SK-N-SH (cell line): ENCODE measurements at places on chromosomes 6 and 20. TPM values are rescaled to one million over a fixed set of nuclear protein-coding genes. Genes with fewer than 3 reads are reported as not detected.

DNA sequence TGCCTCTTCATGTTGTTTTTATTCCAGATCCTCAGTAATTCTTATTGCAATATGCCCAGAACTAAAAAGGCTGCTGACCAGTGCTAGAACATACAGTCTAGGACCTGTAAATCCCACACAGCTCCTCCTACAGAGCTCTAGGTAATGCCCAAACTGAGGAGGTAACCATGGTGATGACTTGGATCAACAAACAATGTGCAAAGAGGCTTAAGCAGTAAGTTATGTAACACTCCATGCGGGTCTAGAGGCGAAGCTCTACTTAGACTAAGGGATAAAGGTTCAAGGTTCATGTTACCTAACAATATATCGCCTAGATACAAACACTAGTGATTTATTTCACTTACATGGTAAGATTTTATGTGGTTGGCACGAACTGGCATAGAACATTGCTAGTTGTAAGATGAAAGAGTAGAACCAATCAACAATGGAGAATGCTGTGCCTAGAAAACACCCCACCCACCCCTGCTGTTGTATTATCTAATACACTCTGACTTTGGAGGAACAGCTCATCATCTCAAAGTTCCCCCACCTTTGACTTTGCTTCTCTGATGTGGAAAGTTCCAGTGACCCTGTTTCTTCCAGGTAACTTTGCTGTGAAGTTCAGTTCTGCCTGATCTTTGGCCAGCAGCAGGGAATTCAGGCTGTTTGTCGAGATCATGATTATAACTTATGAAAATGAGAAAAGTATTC is 242.4 kb downstream of the ALDH8A1 start:
- H3K36me3 ChIP-seq: no peaks in the 10 kb centered on the region
- H3K27me3 ChIP-seq: no peaks in the 10 kb centered on the region
- no peak overlapping the region for H3K4me3 ChIP-seq
- H3K4me1 ChIP-seq: peaks cover 2% of the 10 kb centered on the region
- no peak for DNase-seq

GRCh38 chr6:159092631-159093030 is 47.8 kb upstream of the TAGAP start:
- no peak overlapping the region for H3K27ac ChIP-seq
- DNase-seq: no peak
- no peaks in the 10 kb centered on the region for H3K36me3 ChIP-seq
- H3K27me3 ChIP-seq: no peaks in the 10 kb centered on the region; the same call in 1 of the 2 replicates
- no peak overlapping the region for H3K4me3 ChIP-seq

- no peak overlapping the region for H3K27ac ChIP-seq
- peaks cover 8% of the 10 kb centered on the region for H3K36me3 ChIP-seq
- no peaks in the 10 kb centered on the region for H3K4me1 ChIP-seq
- H3K4me3 ChIP-seq: no peak overlapping the region
- DNase-seq: no peak
These were observed 47.2 kb downstream of the RRBP1 start for GRCh38 chr20:17634661-17635331.

DNA sequence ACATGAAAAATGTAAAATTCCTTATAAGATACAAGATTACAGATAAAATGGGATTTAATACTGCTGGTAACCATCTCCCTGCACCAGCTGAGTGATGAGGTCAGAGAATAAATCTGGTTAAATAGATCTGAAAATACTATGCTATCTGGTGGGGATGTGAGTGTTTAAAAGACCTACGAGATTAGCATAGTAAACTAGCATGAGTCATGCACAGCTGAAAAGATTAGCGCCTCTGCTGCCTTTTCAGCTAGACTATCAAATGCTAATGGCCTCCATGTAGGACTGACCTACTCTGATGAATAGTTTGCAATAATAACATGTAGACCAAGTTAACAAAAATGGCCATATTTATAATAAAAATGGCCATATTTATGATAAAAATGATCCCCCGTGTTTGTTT is 553.3 kb downstream of the C6orf118 start:
- no peak overlapping the region for H3K4me3 ChIP-seq
- no peaks in the 10 kb centered on the region for H3K27me3 ChIP-seq
- DNase-seq: no peak
- no peaks in the 10 kb centered on the region for H3K36me3 ChIP-seq
- H3K27ac ChIP-seq: no peak overlapping the region

ANKRD66 gene
- not detected in 2 replicates for polyA plus RNA-seq

DNA sequence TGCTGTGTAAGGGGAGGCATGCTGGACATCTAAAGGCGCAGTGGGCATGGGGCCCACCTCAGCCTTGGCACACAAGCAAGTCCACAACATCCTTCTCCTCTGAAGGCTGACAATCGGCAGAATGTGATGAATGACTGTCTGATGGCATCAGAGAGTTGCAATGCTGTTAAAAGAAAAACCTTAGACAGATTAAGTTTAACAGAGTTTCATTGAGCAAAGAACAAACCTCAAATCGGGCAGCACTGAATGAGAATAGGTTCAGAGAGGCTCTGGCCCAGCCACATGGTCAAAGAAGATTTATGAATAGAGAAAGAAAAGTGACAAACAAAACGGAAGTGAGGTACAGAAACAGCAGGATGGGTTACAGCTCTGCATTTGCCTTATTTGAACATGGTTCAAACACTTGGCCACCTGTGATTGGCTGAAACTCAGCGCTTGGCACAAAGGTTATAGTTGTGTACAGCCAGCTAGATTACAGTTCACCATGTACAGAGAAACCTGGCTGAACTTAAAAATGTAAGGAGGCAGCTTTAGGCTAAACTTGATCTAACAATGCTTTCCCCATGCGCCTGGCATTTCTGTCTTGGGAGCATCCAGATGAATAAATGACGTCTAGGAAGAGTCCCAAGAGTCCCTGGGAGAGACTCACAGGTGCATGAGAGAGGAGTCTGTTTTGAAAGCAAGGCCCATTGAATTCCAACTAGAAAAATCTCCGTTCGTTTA is 98.3 kb upstream of the IYD start:
- no peak overlapping the region for H3K27ac ChIP-seq
- H3K4me3 ChIP-seq: no peak overlapping the region
- H3K27me3 ChIP-seq: no peaks in the 10 kb centered on the region
- DNase-seq: no peak
- no peaks in the 10 kb centered on the region for H3K36me3 ChIP-seq

DNA sequence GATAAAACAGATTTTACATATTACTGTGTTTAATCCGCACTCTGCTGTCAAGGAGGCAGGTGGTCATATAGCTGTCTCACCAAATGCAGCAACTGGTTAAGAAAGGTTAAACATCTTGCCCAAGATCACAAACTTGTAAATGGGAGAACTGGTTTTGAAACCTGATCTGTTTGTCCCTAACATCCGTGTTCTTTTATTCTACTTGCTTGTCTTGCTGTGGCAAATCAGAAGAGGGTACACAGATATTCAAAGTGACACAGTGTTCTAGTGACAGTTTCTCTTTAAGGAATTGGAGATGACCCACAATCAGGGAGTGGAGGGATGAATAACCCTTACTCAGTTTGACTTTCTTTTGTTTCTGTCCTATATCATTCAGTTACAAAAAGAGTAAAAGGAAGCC is 83.0 kb upstream of the SGK1 start:
- no peak for DNase-seq
- H3K27ac ChIP-seq: no peak overlapping the region
- no peaks in the 10 kb centered on the region for H3K27me3 ChIP-seq
- no peaks in the 10 kb centered on the region for H3K36me3 ChIP-seq

RBM12 gene
- polyA plus RNA-seq: 41.9 and 56.7 TPM in 2 replicates

GRCh38 chr6:34074064-34074742 is 71.7 kb downstream of the GRM4 start:
- H3K36me3 ChIP-seq: no peaks in the 10 kb centered on the region
- H3K4me1 ChIP-seq: no peaks in the 10 kb centered on the region
- no peak for DNase-seq
- no peak overlapping the region for H3K27ac ChIP-seq
- H3K27me3 ChIP-seq: no peaks in the 10 kb centered on the region; the same call in none of the 2 replicates

DNA sequence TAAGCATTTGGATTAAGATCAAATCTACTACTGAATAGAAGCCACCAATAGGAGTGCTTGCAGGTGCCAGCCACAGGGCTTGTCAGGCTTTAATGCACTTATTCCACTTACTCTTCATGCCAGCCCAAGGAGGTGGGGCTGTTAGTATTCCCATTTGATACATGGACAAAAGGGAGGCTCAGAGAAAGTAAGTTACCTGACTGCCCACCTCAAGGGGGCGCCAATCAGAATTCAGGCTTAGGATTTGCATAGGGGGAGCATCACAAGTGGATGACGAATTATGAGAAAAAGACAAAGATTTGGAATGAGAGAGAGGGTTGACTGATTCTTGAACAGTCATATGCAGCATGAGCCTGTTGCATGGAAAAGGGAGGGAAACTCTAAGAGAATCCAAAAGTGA is 188.4 kb upstream of the TSHZ2 start:
- H3K4me1 ChIP-seq: no peaks in the 10 kb centered on the region
- no peak for DNase-seq
- no peak overlapping the region for H3K4me3 ChIP-seq
- H3K27ac ChIP-seq: no peak overlapping the region
- H3K36me3 ChIP-seq: no peaks in the 10 kb centered on the region

GFOD1 gene
- polyA plus RNA-seq: 1.6 and 2.0 TPM in 2 replicates

AHCY gene
- 196 and 215 TPM in 2 replicates for polyA plus RNA-seq

CCNC gene
- polyA plus RNA-seq: 16.0 and 21.8 TPM in 2 replicates

OPN5 gene
- polyA plus RNA-seq: not detected in 2 replicates

ZFP57 gene
- polyA plus RNA-seq: not detected in 2 replicates

ROS1 gene
- 1.8 and 2.0 TPM in 2 replicates for polyA plus RNA-seq

GRCh38 chr6:2222275-2222842 is 23.0 kb downstream of the GMDS start:
- no peak overlapping the region for H3K27ac ChIP-seq
- no peaks in the 10 kb centered on the region for H3K4me1 ChIP-seq
- no peaks in the 10 kb centered on the region for H3K36me3 ChIP-seq
- no peak for DNase-seq
- no peaks in the 10 kb centered on the region for H3K27me3 ChIP-seq

MYO6 gene
- 6.2 and 7.7 TPM in 2 replicates for polyA plus RNA-seq

DNA sequence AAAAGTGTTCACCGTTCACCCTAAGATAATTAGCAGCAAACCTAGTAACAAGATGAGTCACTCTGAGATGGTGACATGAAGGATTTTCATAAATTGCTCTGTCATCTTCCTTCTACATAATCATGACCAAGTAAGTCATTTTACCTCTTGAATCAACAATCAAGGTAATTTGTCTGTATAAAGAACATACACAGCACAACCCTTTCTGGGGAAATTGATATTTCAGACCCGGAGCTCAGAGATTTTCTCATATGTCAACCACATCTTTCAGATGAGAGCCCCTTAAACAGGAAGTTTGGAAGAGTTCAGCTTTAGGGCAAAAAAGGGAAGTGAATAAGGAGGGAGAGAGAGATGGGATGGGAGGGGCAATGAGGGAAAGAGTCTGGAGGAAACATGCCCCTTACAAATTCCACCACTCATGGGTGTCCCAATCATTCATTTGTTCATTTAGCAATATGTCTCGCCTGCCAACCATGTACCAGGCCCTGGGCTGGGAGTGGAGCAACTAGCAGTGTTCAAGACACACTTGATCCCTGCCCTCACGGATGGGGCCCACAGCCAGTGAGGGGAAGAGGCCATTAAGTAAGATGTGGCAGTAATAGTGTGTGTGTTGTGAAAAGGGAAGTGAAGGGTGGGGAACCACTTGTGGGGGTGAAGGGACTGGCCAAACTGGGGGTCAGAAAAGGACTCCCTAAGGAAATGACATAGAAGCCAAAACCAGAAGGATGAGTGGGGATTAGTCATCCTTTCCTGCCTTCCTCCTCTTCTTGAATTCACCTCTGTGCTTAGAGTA is 190.9 kb downstream of the MAFB start:
- no peaks in the 10 kb centered on the region for H3K4me1 ChIP-seq
- no peak for DNase-seq
- no peak overlapping the region for H3K4me3 ChIP-seq
- H3K27ac ChIP-seq: no peak overlapping the region
- H3K36me3 ChIP-seq: no peaks in the 10 kb centered on the region

HIVEP2 gene
- 2.5 and 2.8 TPM in 2 replicates for polyA plus RNA-seq

- no peaks in the 10 kb centered on the region for H3K36me3 ChIP-seq
- H3K4me1 ChIP-seq: no peaks in the 10 kb centered on the region
- no peak for DNase-seq
- no peak overlapping the region for H3K27ac ChIP-seq
These were observed 62.6 kb downstream of the BACH2 start for GRCh38 chr6:90233994-90234393.

CTNNBL1 gene
- polyA plus RNA-seq: 29.5 and 34.4 TPM in 2 replicates

GTSF1L gene
- polyA plus RNA-seq: not detected in 2 replicates

DNA sequence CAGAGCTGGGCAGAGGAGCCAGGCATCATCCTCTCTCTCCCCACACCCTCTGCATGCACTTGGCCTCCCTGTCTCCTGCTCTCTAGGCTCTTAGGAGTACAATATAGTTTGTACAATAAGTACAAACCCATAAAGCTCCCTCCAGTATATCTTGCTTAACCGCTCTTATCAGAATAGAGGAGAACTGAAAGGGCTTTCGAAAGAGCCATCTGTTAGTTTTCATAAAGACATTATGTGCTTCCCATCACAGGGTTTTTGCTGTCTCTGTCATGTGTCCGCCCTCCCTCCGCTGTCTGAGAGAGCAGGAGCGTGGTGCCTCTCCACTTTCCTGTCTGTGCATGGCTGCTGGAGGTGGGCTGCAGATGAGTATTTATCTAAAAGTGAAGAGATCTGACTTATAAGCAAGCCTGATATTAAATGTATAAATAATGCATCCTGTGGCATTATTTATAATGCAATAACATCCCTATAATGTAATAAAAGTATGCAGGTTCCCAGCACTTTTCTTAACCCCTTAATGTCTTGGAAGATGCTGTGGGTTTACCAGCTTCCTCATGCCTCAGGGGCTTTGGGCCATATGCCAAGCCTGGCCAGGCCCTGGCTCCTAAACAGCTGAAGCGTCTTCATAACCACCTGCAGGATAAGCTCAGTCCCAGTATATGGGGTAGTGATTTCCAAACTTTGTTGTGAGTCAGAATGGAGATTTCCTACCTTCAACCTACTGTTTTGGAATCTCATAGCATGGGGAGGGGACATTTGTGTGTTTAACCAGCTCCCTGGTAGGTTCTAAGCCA is 297.1 kb downstream of the DHX35 start:
- no peak overlapping the region for H3K4me3 ChIP-seq
- H3K27me3 ChIP-seq: no peaks in the 10 kb centered on the region
- peak; percentile 62 for DNase-seq
- H3K36me3 ChIP-seq: no peaks in the 10 kb centered on the region
- H3K4me1 ChIP-seq: peaks cover 20% of the 10 kb centered on the region

DNA sequence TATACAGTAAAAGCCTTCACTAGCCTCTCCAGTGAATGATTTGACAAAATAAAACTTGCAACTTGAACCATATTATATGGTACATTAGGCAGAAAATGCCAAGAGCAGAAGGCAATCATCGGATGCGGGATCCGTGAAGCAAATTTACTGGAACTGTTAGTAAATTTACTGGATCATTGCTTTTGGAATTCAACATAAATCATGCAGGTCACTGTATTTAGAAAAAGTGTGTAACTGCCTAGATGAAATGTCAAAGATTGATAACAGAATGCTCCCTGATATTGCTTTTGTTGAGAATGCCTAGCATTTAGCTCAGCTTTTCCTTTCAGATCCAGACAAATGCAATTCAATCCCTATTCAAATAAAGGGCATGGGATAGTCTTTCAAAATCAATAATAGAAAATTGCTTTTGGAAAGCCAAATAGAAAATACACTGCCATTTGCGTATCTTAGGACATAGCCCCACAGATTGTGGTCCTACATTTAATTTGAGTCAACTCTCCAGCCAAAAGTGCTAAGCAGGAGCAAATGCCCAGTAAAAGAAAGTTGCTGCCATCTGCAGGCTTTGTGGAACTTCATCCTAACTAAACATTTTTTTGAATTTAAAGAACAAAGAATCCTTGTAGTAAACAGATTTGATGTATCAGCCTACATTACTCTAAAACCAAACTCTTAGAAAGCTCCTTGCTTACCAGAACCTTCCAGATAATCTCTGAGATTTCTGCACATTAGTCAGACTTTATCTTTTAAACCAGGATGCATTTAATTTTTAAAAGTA is 109.5 kb upstream of the HSF2 start:
- no peak overlapping the region for H3K27ac ChIP-seq
- no peaks in the 10 kb centered on the region; the same call in 1 of the 2 replicates for H3K4me1 ChIP-seq
- DNase-seq: peak; percentile 3
- no peak overlapping the region for H3K4me3 ChIP-seq
- peaks cover 2% of the 10 kb centered on the region; the same call in 1 of the 2 replicates for H3K36me3 ChIP-seq
